ENCODE measurements at places on chromosomes 4 and X.

DNA sequence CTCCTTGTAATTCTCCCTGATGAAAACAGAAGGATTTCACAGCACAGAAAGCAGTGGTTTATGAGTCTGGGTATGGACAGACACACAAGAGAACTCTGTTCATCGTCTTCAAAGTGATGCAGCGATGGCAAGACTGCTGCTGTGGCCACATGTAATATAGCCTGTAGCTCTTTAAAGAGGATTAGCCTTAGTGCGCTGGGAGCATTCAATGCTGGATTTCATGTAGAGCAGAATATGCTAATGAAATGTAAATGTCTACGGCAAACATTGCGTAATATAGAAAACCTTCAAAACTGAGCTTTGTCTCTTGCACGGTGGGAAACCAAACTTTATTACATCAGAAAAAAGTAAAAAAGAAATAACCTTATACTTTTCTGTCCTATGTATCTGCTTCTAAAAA lies 42.9 kb downstream of the ALPK1 start:
- no peak for DNase-seq

- DNase-seq = no peak
Observed at GRCh38 chr4:137664046-137664387, 131.7 kb upstream of the PCDH18 start.

DNA sequence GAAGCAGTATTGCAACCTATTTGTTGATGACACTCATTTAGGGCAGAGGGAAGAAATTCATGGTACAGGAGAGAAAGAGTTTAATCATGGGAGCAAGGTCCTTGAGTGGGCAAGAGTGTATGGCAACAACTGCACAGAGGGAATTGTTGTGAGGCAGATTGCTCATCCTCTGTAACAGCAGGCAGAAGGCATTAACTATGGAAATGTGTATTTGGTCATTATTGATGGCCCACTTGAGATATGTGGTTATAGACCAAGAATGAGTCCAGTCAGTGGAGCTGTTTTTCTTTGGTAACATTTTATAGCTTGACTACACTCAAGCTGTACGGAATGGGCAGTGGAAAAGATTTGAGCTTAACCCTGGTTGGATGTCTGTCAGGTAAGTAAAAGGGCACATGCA lies 15.9 kb downstream of the PLRG1 start:
- no peak for DNase-seq

DNA sequence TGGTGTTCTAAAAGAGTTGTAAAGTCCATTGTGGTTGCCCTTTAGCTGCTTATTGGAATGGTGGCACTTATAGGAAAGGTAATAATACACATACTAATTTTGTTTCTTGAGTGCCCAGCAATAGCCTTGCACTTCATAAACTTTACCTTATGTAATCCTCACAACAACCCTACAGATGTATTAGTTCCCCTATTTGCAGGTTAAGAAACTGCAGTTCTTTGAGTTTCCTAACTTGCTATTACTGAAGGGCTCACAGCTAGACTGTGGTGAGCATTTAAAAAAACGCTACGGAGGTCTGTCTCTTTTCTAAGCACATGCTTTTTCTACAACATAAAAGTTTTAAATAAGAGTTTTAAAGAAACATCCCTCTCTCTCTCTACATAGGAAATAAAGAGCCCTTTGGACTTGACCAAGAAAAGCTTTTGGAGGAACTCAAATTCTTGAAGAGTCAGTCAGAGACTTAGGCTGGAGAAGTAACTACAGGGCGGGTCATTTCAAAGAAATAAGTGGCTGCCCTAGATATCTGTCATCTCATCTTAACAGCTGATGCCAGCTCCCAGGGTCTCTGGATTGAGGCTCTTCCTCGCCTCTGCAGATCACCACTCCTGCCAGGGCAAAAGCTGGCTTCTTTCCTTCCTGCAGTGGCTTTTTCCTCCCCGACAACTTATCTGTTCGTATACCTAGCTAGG lies 42.0 kb upstream of the FBXW7 start:
- no peak for DNase-seq

GRCh38 chr4:66577922-66578321 lies 907.6 kb upstream of the EPHA5 start:
- no peak for DNase-seq

DNA sequence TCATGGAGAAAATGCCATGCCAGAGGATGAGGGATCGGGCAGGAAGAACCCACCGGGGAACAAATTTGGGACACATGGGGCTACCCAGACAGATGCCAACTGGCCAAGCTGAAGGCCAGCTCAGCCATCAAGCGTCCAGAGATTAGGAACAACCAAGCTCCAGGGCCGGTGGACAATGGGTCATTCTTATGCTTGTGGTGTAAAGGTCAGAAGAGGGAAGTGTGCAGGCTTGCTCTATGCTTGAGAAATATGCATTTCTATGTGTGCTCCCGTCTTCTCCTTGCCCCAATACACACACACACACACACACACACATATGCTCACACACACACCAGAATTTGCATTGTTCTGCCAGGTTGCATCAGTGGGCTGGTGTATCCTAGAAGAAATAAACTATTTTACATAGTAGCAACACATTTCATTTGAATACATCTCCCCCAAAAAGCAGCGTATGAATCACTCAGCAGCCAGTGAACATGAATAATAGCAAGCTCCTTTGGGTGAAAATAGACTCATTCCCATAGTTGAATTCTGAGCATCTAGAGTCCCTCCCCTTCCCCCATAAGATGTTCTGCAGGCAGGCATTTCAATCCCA lies 201.9 kb upstream of the PPARGC1A start:
- DNase-seq = no peak

GRCh38 chr4:168536448-168536847 lies 39.6 kb downstream of the PALLD start:
- DNase-seq = no peak

GRCh38 chrX:40121618-40122017 lies 23.9 kb upstream of the BCOR start:
- DNase-seq = no peak

GRCh38 chr4:32847461-32847860 lies 2127.3 kb downstream of the PCDH7 start:
- no peak for DNase-seq

DNA sequence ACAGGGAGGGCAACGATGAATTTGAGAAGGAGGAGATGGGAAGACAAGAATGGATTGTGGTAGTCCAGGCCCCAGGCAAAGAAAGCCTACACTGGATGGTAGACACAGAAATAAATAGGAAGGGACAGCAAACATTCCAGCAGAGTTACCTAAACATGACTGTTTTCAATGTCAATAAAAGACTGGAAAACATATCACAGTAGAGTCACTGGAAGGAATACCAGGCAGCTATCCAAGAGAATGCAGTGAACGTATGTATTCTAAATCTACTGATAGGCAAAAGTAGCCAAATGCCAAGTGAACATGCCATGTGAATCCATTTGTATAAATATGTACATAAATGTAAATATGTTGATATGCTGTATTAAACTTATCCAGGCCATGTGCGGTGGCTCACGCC lies 183.0 kb downstream of the PALLD start:
- no peak for DNase-seq

GRCh38 chrX:47621851-47622250 lies 2.2 kb upstream of the SYN1 start:
- no peak for DNase-seq

DNA sequence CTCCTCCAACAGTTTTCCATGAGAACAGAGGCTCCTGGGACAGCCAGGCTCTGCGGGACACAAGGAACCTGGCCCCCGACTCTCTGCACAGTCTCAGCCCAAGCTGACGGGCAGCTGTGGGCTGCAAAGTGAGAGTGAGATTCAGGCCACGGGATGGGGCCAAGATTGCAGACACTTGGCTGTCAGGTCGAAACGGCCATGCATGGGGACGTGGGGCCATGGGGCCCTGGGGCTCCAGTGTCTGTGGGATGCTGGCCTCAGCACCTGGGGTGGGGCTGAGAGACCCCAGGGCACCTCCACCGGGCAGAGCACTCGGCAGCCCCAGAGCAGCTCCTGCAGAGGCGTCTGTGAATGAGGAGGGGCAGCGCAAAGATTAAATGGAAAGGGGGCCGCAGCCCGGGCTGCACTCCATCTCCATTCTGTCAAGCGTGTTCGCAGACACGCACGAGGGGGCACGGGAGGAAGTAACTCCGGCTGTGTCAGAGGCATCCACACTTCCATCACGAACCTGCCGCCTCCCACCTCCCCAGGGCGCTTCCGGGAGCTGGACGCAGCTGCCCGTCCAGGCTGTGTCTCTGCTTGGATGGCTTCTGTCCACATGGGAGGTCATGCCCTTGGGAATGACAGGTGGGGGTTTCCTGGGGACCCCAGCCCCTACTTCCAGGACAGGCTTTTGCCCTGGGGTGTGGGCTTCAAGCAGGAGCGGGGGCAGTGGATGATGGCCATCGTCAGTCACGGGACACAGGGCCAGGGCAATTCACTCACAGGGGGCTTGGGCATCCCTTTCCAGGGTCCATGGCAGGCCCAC lies 82.8 kb upstream of the NKX1-1 start:
- no peak for DNase-seq

DNA sequence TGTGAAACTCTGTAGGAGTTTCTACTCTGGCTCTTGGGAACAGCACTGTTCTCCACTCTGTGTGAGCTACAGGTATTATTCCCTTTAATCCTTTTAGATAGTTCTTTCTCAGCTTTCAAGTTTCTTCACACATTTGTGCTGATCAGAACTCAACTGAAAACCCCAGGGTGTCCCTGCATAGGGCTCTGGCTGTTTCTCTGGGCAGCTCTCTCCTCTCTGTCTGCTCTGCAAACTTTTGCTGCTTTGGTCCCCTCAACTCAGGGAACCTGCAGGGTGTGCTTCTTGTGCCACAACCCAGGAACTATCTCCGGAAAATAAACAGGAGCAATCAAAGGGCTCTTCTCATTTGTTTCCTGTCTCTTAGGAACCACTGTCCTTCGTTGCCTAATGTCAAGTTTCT lies 196.6 kb upstream of the GABRA2 start:
- DNase-seq = no peak

- DNase-seq = no peak
Observed at GRCh38 chr4:173862754-173863153, 332.7 kb upstream of the HAND2 start.
